ENCODE measurements at places on chromosomes 5 and 9. TPM values are rescaled to one million over a fixed set of nuclear protein-coding genes. Genes with fewer than 3 reads are reported as not detected.

The CERCAM gene
- 6.1 TPM for total RNA-seq

The IRX2 gene
- total RNA-seq, result not detected

The SV2C gene
- not detected for total RNA-seq

The AIF1L gene
- 10.6 TPM for total RNA-seq

The IFNA2 gene
- not detected for total RNA-seq

The BRD9 gene
- total RNA-seq, result 28.8 TPM
